Right renal pelvis (tissue), 4 donors: ENCODE measurements at places on chromosomes 7 and 10. TPM values are rescaled to one million over a fixed set of nuclear protein-coding genes. Genes with fewer than 3 reads are reported as not detected.
A peak's percentile ranks its signal among the peaks of the same experiment; 100 is the strongest.

Gene GPRIN2
- 7.4 TPM for polyA plus RNA-seq

DNA sequence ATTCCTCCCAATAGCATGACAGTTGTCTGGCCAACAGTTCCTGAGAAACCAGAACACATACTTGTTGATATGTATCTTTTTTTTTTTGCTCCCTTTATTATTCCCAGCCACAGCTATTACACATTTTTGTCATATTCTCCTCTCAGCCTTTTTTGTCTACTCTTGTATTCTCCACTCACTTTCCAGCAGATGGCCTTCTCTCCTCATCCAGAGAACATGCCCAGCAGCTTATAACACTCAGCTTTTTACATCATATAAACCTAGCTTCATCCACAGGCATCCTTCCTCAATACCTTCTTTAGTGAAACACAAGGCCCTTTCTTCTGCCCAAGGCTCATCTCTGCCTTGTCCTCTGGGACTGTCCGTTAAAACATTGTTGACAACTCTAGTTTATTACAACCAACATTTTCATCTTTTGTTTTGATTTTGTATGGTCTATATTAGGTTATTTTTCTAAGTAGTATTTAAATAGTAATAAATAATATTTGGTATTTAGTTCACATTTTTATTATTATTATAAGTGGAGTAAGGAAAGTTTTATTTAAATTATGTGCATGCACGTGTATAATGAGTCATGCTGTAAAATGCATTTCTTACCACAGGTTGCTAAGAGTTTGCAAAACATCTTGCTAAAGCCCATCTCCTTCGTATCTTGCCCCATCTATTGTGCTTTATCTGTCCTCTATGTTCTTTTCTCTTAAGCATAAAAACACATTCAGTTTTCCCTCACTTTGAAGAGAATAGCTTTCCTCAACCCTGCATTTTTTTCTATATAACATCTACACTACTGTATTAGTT, 101.5 kb downstream of the ORC5 start:
- no peak for DNase-seq

- no peak for DNase-seq
Observed at GRCh38 chr10:64286533-64286932, 765.3 kb downstream of the REEP3 start.

- no peak for DNase-seq
Observed at GRCh38 chr10:128875030-128875744, 591.9 kb upstream of the MGMT start.

DNA sequence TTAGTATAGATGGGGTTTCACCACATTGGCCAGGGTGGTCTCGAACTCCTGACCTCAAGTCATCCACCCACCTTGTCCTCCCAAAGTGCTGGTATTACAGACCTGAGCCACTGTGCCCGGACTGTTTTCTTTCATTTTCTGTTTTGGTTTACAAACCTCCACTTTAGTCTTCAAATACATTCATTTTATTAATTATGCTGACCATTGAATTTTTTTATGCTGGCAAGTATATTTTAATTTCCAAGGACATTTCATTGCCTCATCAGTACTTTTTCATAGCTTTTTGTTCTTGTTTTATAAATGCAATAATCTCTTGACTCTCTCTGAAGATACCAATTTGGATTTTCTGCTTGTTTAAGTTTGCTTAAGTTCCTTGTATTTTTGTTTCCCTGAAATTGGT, 170.5 kb downstream of the CACNB2 start:
- no peak for DNase-seq

GRCh38 chr7:22173685-22174573, 183.0 kb downstream of the RAPGEF5 start:
- DNase-seq = no peak

- no peak for DNase-seq
Observed at GRCh38 chr7:24197852-24198251, 86.1 kb upstream of the NPY start.

Gene NKX2-3
- polyA plus RNA-seq = not detected

DNA sequence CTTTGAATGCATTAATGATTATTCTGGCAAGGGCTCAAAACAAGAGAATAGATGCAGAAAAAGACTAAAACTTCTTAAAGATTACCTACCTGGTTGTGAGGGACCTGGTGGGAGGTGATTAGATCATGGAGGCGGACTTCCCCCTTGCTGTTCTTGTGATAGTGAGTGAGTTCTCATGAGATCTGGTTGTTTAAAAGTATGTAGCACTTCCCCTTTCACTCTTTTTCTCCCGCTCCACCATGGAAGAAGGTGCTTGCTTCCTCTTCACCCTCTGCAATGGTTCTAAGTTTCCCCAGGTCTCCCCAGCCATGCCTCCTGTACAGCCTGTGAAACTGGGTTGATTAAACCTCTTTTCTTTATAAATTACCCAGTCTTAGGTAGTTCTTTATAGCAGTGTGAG, 226.6 kb downstream of the ARHGAP12 start:
- DNase-seq = no peak

DNA sequence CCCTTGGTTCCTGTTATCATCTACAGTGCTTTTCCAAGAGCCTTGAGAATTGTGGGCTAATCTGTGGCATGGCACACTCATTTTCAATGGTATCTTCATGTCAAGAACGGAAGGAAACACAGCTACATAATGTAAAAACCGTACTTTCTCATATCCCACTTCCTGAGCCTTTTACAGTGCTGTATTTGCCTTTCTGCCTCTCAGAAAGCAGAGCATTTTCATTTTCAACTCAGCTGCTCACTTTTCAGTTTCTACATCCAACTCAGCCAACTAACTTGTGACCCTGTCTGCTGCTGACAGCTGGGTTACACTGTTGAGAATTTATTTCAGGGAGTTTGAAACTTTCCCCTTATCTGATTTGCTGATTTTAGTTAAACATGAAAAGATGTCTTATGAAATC, 875.8 kb upstream of the KCND2 start:
- DNase-seq = no peak

Gene ZNF425
- polyA plus RNA-seq = 6.9 TPM

Gene CFAP43
- polyA plus RNA-seq = 20.5 TPM

DNA sequence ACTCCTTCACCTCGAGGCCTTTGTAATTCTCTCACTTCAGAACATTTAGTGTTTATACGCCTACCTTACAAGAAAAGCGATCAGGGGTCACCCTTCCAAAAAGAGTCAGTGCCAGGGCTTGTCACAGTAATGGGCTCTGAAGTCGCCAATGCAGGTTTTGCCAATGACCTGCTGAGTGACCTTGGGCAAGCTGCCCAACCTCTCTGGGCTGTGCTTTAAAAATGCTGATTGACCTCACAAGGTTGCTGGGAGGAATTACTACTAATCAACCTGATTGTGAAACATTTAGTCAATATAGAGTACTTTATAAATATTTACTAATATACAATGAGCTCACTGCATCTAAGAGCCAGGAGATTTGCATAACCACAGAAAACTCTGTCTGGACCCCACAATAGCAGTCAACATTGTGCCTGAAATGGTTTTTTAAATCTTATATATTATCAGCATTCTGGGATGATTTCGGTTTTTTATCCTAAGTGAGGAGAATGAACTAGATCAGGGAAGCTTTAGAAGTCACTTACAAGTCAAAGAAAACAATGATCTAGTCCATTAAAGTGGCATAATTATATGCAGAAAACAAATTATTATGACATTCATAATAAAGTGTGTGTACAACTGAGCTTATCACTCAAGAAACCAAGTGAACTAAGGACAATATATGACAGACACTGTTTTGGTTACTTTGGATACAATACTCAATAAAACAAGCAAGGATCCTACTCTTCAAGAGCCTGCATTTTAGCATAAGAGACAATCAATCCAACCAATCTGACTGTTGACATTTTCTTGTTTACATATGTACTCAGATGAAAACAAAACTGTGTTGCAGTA, 290.5 kb downstream of the SORCS1 start:
- DNase-seq = no peak

GRCh38 chr7:105322655-105323277, 66.0 kb downstream of the SRPK2 start:
- DNase-seq = no peak

DNA sequence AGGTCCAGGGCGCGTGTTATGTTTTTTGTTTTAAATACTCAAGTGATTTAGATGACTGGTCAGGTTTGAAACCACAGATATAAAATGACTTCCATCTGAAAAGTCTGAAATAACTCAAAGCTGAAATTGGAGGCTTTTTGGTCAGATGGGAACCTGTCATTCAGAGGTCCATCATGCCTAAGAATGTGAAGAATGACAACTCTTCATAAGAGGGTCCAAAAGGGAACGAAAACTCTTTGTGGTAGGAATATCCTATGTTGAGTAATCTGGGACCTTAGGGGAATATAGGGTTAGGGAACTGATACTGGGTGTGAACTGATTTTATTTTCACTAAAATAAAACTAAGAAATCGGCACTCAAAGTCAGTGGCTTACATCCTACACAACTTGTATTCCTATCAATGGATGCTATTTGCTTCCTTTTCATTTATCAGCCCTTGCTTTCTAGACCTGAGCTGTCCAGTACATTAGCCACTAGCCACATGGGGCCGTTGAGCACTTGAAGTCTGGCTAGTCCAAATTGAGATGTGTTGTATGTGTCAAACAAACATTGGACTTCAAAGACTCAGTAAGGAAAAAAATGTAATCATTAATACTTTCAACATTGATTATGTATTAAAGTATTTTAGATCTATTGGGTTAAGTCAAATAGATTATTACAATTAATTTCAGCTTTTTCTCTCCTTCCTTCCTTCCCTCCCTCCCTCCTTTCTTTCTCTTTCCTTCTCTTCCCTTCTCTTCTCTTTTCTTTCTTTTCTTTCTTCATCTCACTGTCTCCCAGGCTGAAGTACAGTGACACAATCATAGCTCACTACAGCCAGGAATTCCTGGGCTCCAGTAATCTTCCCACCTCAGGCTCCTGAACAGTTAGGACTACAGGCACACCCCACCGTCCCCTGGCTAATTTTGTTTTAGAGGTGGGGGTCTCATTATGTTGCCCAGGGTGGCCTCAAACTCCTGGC, 56.5 kb upstream of the KDM7A start:
- DNase-seq = no peak

Gene LRRD1
- polyA plus RNA-seq = 0.17 TPM

Gene TMEM196
- polyA plus RNA-seq = not detected

Gene CRHR2
- polyA plus RNA-seq = 0.09 TPM

Gene PHKG1
- polyA plus RNA-seq = 0.94 TPM

DNA sequence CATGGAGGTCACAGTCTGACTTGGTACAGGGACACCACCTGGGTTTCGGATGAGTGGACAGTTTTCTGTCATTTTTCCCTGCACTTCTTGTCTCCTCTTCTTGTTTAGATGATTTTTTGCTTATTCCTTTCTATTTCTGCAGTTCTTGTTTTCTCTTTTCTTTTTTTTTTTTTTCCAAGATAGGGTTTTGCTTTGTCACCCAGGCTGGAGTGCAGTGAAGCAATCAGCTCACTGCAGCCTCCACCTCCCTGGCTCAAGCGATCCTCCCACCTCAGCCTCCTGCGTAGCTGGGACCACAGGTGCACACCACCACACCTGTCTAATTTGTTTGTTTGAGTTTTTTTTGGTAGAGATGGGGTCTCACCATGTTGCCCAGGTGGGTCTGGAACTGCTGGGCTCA, 49.7 kb upstream of the RASGEF1A start:
- no peak for DNase-seq

- DNase-seq = no peak
Observed at GRCh38 chr7:31151849-31152248, 99.7 kb downstream of the ADCYAP1R1 start.

DNA sequence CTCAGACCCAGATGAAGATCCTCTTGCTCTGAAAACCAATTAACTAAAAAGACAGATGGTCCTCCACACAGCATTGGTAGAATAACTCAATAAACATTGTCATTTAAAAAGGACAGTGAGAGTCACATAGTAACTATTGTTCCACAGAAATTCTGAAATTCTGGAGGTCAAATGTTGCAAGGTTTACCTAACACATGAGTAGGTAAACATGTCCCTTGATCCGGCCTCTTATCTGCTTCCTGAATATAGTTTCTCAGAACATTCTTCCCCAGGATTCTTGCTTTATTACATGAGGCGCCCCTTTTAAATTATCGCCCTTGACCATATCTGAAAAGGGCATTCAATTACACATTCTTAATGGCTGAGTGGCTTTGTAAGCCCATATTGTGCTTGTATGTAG, 270.7 kb downstream of the SEMA3D start:
- no peak for DNase-seq

- no peak for DNase-seq
Observed at GRCh38 chr7:67573639-67574038, 577.0 kb downstream of the TYW1 start.

GRCh38 chr10:86711513-86712316, 43.4 kb downstream of the LDB3 start:
- peak; percentile 36 for DNase-seq

DNA sequence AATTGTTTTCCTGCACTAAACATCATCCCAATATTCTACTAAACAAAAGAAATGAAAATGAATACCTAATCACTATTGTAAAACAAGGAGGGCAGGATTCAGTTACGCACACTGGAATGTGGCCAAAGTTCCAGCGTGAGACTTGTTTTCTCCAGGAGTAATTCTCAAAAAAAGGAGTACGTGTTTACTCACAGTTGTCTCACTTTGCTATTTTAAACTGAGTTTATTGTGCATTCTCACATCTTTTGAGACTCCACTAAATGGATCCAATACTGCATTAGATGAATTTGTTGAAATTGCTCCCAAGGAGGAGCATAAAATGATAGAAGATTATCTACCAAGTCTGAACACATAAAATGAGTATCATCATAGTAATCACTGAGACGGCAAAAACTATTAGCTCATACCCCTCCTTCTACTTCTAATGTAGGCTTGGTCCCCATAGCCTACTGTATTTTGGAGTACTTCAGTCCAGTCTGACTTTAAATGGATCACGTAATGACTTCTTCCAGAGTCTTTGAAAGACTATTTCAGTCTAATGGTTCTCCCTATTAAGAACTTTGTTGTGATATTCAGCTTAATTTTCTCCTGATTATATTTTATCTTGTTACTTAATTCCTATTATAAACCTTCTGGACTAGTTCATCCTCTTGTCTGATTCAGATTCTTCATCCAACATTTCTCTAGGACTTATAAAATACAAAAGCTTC, 3.8 kb downstream of the GRM3 start:
- DNase-seq = no peak

GRCh38 chr10:4776234-4776638, 49.8 kb upstream of the AKR1E2 start:
- no peak for DNase-seq

DNA sequence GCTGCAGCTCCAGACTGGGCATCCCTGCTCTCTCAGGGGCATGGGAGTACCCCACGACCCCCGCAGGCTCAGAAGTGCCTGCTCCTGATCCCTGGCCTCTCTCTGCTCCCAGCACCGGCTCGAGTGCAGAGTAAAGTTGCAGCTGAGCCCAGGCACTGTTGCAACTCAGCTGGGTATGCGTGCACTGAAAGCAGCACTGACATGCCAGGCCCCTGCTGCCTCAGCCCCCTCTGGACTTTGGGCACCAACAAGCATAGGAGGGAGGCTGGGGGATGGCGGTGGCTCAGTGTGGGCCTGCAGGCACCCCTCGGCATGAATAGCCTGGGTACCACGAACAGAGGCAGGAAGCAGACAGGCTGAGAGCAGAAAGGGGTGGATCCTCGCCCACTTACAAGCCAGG, 295.3 kb downstream of the GRM8 start:
- no peak for DNase-seq

Gene OR2A1
- 1.1 TPM for polyA plus RNA-seq

GRCh38 chr7:117562759-117563158, 82.9 kb downstream of the CFTR start:
- DNase-seq = no peak

- no peak for DNase-seq
Observed at GRCh38 chr10:2475711-2476217, 591.6 kb upstream of the PFKP start.

Gene CUZD1
- 1.6 TPM for polyA plus RNA-seq

Gene FKBP6
- 0.42 TPM for polyA plus RNA-seq

- no peak for DNase-seq
Observed at GRCh38 chr10:44125879-44126278, 259.0 kb downstream of the CXCL12 start.
